ENCODE measurements at places on chromosomes 16 and 17.

GRCh38 chr16:48123104-48123788 is 32.5 kb downstream of the ABCC12 start:
- DNase-seq, result no peak

- no peak for DNase-seq
These were observed 58.1 kb downstream of the C16orf78 start for GRCh38 chr16:49431591-49432290.

GRCh38 chr16:80915079-80915450 is 91.6 kb downstream of the CMC2 start:
- DNase-seq, result no peak

DNA sequence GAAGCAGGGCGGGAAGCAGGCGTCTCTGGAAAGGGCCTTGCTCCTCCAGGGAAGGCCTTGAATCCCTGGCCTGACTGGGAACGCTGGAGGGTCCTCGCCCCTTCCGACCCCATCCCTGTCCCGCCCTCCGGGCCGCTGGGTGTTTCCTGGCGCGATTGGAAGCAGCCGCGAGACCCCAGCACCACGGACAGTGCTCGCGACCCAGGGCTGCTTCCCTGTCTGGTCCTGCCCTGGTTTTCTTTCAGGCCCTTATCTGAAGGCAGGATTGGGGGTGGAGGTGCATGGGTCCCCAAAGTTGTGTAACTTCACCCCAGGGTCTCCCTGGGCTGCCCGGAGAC is 2.1 kb downstream of the MGAT5B start:
- DNase-seq, result no peak

DNA sequence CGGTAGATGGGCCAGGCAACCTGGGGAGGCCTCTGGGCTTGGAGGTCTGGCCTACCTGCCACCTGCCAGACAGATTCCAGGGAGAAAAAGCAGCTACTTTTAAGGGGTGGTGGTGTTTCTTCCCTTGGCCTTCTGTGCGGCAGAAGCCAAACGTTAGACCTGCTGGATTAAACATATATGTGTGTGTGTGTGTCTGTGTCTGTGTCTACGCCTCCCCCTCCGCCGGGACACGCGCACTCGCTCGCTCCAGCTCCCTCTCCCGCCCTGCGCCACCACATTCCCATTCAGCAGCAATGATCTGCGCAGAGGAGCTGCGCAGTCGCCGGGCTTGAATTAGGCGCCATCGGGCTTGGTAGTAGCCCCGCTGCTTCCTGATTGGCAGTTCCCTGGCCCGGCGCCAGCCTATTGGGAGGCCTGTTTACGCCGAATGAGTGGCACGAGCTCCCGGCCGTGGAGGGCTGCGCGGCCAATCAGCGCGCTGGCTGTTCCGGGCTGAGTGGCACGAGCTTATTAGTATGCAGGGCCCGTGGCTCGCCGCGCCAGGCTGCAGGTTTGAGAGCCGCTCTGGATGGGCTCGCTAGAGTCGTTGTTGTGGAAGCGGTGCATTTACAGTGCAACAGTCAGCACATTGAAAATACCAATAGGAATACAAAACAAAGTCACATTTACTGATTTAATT is at the start of gene BAHCC1:
TSS of gene BAHCC1 (plus strand) at position 537 of the 679 bp plus-strand sequence. CDS start 4,283 bp downstream, outside the sequence.
- DNase-seq, result peak; percentile 56

GRCh38 chr16:19872179-19872863 is 12.3 kb downstream of the GPRC5B start:
- DNase-seq, result no peak

- no peak for DNase-seq
These were observed 47.4 kb upstream of the KSR1 start for GRCh38 chr17:27408891-27409290.

DNA sequence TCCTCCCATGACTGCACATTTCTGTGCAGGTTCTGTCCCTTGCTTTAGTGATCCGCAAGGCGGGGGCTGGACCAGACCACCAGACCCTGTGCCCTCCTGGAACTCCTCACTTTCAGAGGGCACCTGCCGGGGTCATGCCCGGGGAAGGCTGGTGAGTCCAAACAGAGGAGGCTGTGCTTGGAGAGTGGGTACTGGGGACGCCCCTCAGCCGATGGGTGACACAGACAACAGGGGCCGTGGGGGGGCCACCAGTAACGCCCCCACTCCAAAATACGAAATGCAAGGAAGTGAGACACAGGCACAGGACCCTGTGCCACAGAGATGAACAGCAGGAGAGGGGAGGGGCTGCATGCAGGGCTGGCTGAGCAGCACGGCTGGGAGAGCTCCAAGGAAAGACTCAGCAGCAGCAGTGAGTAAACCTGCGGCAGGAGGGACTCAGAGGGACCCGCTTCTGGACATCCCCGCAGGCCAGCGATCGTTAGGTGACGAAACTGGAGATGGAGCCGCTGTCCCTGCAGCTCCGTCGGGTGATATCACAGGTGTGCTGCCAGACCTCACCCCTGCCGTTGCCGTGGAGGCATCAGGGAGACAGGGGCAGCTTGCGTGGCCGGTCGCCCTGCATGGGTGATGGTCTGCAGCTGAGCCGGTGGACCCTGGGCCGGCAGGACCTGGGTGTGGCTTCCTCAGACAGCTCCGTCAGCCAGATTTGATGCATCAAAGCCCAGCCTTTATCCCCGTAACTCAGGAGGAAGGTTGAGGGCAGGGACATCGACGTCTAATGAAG is 71.2 kb upstream of the GNG13 start:
- DNase-seq, result no peak

- no peak for DNase-seq
These were observed 150.1 kb downstream of the IRF8 start for GRCh38 chr16:86048882-86049585.
